ENCODE measurements at places on chromosomes 12 and 14.

DNA sequence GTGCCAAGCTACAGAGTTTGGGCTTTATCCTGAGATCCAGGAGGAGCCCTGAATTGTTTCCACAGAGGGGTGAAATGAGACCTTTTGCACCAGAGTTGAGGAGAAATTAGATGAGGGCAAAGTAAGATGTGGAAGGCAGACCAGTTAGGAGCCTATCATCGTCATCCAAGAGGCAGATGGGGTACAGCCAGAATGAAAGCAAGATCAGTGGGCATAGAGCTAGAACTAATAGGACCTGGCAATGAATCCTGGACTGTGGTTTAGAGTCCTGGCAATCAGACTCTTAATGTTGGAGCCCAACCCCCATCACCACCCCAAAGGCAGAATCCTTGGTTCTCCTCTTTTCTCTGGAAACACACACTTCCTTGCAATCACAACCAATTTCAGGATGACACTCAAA is 166.6 kb upstream of the HMGA2 start:
- DNase-seq, result no peak

DNA sequence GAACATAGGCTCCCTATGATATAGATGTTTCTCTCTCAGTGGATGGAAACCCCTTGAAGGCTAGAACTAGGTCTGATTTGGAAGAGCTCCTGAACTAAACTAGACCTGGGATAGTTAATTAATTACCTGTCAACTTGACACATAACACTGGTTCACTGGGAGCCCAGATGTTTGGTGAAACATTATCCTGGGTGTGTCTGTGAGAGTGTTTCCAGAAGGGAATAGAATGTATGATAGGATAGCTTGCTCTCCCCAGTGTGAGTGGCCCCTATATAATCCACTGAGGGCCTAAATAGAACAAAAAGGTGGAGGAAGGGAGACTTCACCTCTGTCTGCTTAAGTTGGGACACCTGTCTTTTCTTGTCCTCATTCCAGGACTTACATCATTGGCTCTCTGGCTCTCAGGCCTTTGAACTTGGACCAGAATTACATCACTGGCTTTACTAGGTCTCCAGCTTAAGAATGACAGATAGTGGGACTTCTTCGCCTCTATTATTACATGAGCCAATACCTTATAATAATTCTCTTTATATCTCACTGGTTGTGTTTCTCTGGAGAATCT is 194.1 kb downstream of the KTN1 start:
- no peak for DNase-seq

DNA sequence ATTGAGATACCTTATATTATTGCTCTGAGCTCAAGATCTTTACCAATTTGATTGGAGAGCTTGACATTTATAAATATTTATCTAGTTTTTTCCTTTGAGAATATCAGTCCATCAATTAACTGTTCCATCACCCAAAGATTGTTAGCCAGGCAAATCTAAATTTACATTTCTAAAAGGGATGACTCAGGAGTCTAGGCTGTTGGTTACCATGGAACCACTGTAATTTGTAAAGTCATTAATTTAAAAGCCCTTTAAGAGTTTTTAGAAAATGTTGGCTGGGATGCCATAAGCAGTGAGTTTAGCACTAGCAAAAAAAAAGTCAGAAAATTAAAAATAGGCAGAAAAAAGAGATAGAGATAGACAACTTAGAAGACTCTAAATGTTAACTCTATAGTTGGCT is 19.5 kb upstream of the SERPINA1 start:
- no peak for DNase-seq

DNA sequence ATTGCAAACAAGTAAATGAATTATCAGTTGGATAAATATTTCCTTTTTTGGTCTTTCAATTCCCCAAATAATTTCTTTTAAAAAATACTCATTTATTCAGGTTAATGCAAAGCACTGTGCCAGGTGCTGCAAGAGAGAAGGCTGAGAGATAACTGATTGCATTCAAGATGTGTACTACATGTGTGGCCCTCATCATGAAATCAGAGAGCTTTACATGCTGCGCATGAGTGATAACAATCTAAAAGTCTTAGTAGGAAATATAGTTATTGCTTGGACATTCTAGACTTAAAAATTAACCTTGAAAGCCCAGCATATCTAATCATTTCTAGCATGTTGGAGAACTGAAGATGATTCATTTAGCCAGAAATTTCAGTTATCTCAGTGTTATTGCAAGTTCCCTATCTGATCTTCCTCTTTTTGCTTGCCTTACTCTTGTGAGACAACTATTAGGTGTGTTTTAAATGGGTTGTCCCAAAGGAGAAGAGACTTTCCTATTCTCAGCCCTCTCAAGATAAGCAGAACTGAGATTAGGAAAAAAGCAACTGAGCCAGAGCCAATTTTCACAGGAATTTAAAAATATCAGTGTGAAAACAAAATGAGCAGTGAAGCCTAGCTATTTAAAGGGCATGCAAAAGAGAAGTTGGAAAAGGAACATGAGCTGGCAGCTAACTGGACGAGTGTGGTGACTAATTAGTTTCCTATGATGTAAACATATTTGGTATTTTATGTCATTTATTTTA is 60.9 kb downstream of the PLEKHA5 start:
- DNase-seq, result no peak

- no peak for DNase-seq
Measured at GRCh38 chr14:49417790-49418189, 168.4 kb downstream of the RPS29 start.

DNA sequence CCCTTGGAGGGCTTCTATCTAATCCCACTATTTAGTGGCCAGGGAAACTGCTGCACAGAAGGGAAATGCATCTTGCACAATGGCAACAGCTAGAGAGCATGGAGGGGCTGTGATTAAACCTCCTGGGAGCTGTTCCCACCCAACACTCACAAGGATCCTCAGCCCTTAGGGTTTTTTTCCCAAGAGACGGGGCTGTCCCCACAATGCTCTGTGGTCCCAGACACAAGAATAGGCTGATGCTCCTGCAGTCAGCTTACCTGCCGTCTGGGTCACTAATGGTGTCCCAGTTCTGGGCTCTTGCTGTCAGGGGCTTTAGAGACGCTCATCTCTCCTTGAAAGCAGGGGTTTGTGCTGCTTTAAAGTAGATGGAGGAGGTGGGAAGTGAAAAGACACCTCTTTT is 4.6 kb downstream of the SERPINA1 start:
- no peak for DNase-seq

DNA sequence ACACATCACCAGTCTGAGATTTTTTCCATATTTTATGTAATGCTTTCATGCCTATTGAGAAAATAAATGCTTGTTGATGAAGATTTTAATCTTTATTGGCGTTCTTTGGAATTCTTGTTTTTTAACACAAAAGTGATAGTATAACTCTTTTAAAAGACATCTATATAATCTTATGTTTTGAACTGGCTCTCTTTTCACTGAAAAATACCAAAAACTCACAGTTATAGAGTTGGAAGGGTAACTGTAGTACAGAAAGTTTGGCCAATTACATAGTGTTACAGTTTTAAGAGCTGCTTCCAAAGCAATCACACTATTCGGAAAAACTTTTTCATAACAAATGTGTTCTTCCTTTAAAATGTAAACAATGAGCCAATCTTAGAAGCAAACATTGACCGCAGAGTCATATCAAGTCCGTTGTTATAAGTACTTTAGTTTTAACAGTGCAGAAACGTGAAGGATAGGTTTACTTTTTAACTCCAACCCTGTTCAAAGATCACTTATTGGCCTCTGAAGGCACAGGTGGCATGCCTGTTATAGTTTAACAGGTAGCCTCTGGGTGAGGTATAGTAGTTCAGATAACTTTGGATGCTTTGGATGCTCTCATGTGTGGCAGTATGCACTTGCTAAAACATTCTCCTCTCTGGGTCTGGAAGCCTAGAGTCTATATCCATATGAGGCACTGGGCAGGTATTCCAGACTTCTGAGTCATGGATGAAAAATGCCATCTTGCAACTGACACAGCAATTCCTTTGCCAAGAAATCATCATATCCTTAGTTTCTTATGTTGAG is 12.1 kb upstream of the NTN4 start:
- no peak for DNase-seq

DNA sequence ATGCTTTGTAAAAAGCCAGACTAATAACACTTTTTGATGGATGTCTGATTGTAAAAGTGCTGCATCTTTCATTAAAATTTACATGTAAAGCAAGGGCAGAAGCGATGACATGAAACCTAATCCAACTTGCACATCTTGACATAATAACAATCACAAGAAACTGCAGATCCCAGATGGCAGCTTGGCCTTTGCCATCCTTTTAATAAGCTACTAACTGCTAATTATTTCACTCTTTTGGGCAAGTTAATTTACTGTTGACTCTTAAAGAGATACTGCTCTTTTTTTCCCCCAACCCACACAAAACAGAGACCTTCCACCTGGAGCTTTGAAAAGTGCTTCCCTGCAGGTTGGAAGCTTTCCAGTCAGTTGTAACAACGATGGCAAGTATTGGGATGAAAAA is 137.5 kb downstream of the NRXN3 start:
- no peak for DNase-seq

DNA sequence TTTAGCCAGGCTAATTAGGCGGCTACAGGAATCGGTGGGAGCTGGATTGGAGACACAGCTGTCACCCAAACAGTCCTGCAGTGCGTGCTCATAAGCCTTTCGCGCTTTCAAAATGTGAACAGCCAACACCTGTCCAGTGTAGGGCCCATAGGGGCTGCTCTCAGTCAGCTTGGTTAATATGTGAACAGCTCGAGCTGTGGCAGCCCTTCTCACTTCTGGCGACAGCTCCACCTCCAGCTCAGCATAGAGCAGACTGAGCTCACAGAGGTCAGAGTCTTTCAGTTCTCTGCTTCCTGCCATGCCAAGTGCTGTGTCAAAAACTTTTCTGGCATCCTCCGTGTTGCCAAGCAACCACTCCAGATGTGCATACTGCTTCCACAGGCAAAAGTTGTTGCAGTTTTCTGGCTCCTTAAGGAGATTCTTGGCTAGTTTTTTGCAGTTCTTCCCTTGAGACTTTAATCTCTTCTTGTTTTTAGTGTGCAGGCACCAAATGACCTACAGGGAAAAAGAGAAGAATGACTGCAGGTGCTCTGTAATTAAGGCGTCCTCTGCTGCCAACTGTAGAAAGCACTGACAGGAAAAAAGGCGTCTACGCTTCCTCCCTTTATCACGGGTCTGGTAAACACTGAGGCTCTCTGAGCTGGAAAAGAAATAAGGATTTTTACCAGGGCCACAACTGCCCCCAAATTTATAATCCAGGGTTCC is 32.5 kb downstream of the PSMC1 start:
- no peak for DNase-seq

DNA sequence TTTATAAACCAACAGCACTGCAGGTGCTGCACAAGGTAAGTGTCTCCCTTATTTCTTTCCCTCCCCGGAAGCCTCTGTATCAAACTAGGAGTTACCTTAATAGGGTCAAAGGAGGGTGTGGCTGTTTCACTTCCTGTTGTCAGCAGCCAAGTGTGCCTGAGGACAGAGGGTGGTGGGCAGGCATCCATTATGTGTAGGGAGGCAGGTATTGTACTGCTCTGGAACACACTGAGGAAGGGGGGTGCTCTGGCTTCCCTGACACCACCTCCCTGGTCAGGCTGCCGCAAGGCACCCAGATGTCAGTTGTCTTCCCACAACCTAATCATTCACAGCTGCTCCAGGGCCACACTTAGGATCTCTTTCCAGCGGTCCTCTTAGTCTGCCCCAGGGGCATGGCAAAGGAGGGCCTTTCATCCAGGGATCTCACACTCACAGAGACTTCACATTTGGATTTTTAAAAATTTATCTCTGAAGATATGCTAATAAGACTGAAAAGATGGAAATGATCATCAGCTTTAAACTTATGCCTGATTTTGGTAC is 132.0 kb upstream of the ARHGAP5 start:
- no peak for DNase-seq

DNA sequence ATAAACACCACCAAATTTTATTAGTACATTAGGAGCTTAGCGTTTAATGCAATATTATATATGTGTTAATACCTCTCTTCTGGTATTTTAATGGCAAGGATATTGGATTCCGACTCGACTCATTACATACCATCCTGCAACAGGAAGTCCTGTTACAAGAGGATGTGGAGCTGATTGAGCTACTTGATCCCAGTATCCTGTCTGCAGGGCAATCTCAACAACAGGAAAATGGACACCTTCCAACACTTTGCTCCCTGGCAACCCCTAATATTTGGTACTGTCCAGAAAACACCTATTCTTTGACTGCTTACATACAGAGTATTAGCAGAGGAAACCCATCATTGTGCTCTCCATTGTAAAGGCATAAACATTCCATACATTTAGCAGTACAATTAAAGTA is 45.2 kb downstream of the VEZT start:
- no peak for DNase-seq

DNA sequence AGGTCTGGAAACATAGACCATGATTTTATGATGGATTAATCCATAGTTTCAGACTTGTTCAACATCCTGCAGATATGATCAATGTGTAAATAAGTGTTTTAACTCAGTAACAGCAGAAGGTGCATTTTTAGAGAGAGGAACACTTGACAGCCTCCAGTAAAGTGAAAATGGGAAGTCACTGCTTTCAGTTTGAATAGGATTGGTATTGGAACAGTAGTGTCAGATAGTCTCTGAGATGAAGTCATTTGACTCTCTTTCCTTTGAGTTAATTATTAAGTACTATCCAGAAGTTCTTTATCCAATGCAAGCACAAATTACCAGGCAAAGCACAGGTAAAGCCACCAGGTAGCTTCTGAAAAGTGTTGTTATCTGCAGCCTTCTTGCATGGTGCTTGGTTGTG is 14.5 kb upstream of the NAV3 start:
- no peak for DNase-seq

DNA sequence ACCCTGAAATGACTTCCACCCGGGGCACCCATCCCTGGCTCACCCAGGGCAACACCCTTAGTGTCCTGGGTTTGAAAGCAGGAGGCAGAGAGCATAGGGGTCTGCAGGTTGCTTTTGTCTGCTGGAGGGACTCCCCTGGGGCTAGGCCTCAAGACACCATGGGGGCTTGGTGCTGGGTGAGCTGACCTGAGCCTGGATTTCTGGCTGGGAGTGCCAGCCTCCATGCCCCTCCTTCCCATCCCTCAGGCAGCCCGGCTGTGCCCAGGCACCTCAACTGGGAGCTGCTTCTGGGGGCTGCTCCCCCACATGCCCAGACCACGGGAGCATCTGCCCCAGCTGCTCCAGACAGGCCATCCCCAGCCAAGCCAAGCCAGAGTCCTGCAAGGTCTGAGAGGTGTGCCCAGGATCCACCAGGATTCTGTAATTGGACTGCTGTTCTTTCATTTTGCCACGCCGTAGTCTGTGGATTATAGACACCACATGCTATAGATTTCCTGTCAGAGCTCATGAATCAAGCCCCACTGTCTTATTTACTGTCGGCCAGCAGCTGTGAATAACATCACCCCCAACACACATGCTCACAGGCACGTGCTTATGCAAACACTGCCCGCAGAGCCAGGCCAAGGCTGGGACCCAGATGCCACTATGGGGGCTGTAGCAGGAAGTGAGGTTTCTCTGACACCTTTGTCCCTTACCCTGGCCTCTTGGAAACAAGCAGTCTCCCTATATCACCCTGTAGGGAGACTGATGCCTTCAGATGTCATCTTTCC is 29.4 kb upstream of the ESRRB start:
- DNase-seq, result no peak

- DNase-seq, result no peak
Measured at GRCh38 chr14:64703395-64704142, 655 bp upstream of the PLEKHG3 start.

GRCh38 chr12:203462-204260 is 10.3 kb downstream of the SLC6A12 start:
- DNase-seq, result peak; percentile 62

- no peak for DNase-seq
Measured at GRCh38 chr14:93643127-93643526, 145.2 kb downstream of the PRIMA1 start.

GRCh38 chr12:53696285-53696654 is 20.4 kb upstream of the ATP5MC2 start:
- DNase-seq, result peak; percentile 94

GRCh38 chr14:29321646-29322045 is 555.1 kb downstream of the FOXG1 start:
- DNase-seq, result no peak

All from HEK293T (cell line).